ENCODE measurements at places on chromosomes 4 and X.

DNA sequence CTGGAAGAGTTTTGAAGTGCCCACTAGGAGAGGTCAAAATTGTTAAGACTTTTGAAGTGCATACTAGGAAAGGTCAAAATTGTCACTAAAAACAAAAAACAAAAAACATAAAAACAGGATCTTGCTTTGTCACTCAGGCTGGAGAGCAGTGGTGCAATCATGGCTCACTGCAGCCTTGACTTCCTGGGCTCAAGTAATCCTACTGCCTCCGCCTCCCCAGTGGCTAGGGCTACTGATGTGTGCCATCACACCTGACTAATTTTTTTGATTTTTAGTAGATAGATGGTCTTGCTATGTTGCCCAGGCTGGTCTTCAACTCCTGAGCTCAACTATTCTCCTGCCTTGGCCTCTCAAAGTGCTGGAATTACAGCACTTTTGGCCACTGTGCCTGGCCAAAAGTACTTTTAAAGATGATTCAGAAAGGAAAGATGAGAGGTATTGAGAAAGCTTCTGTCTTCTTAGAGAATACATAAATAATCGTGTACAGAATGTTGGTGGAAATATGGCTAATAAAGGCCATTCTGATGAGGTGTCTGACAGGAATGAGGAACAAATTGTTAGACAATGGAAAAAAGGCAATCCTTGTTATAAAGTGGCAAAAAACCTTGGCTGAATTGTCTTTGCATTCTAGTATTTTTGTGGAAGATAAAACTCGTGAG is 43.3 kb upstream of the STX18 start:
- DNase-seq: no peak

DNA sequence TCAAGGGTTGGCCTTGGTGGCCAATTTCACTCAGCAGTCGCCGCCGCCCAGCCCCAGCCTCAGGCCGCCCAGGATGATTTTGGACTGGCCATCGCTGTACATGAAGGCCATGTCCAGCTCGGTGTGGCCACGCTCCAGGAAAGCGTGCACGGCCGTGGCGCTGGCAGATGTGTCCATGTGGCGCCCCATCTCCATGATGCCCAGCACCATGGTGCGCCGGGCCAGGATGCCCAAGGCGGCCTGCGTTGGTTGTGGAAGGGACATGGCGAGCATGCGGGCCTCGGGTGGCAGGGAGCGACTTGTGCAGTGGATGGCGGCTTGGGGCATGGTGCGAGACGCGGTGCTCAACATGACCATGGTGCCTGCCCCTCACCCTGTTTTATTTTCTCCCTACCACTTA is 55.4 kb downstream of the ZCCHC12 start:
- no peak for DNase-seq

GRCh38 chrX:599837-600715 is 30.5 kb upstream of the SHOX start:
- no peak for DNase-seq

DNA sequence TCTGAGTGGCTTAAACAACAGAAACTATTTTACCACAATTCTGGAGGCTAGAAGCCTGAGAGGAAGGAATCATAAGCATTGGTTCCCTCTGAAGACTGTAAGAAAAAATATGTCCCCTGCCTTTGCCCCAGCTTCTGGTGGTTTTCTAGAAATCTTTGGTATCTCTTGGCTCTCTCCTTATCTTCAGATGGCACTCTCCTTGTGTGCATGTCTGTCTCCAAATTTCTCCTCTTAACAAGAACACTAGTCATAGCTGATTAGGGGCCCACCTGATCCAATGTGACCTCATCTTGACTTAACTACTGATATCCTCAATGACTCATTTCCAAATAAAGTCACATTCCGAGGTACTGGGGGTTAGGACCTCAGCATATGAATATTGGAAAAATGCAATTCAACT is 635.0 kb upstream of the NR3C2 start:
- no peak for DNase-seq

GRCh38 chrX:152157042-152157441 is 18.7 kb upstream of the MAGEA10 start:
- no peak for DNase-seq

DNA sequence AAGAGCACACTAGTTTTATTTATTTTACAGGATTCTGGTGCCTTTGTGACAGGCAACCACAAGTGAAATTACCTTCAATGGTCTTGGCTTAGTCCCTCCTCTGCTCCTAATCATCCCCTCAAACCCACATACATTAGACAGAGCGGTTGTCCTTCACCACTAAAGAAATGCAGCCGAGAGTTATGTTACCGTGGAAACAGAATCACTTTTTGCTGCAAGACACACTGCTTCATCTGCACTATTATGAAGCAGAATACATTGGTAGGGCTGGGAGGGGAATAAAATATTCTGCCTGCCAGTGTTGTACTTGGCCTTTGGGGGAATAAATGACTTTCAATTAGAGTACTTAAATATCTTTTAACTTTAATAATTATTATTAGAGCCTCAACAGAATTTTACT is 75.2 kb downstream of the ARHGEF38 start:
- no peak for DNase-seq

- no peak for DNase-seq
Observed at GRCh38 chr4:71765350-71765749, 18.5 kb downstream of the GC start.

DNA sequence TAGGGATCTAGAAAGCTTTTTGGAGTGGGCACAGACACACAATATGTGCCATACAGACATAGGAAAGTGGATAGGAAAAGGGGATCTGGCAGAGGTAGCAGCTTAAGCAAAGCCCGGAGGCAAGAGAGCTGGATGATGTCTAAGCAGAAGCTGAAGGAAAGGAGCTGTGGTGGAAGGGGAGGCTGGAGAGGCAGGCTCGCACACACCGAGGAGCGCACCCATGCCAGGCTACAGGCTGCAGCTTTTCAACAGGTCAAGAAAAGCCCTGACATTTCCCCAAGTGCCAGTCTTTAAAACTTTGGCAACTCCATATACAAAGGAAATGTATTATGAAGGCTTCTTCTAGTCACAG is 67.4 kb downstream of the SOWAHB start:
- no peak for DNase-seq

DNA sequence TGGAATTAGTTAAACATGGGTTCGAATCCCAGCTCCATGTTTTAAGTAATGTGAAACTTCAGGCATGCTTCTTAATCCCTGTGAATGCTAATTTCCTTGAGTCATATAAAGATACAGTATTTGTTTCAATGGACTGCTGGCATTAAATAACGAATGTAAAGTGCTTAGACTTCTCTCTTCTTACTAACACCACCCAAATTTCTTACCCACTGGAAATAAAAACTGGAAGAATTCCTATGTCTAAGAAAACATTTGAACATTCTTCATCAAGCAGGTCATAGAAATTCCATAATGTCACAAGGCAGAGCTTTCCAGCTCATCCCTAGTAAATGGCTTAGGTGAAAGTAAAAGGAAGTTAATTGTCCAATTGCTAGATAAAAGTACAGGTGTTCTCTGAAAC is 172.5 kb downstream of the ANK2 start:
- no peak for DNase-seq

- DNase-seq: no peak
Observed at GRCh38 chr4:183195534-183195933, 96.5 kb downstream of the WWC2 start.

DNA sequence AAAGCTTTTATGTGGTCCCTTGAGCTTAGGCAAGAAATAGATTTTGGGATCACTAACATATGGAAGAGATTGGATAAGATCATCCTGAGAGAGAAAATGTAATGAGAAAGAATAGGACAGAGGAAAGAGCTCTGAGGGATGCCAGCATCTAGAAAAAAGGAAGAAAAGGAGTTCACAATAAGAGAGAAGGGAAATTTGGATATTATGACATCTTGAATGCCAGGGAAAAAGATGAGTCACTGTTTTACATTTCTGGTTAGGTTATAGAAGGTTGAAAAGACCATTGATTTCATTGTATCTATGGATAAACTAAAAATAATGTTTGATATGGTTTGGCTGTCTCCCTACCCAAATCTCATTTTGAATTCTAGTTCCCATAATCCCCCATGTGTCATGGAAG is 208.5 kb downstream of the MAD2L1 start:
- no peak for DNase-seq

GRCh38 chr4:185305979-185306442 is 89.7 kb downstream of the LRP2BP start:
- no peak for DNase-seq

GRCh38 chr4:98430708-98431403 is 169.7 kb downstream of the RAP1GDS1 start:
- no peak for DNase-seq

DNA sequence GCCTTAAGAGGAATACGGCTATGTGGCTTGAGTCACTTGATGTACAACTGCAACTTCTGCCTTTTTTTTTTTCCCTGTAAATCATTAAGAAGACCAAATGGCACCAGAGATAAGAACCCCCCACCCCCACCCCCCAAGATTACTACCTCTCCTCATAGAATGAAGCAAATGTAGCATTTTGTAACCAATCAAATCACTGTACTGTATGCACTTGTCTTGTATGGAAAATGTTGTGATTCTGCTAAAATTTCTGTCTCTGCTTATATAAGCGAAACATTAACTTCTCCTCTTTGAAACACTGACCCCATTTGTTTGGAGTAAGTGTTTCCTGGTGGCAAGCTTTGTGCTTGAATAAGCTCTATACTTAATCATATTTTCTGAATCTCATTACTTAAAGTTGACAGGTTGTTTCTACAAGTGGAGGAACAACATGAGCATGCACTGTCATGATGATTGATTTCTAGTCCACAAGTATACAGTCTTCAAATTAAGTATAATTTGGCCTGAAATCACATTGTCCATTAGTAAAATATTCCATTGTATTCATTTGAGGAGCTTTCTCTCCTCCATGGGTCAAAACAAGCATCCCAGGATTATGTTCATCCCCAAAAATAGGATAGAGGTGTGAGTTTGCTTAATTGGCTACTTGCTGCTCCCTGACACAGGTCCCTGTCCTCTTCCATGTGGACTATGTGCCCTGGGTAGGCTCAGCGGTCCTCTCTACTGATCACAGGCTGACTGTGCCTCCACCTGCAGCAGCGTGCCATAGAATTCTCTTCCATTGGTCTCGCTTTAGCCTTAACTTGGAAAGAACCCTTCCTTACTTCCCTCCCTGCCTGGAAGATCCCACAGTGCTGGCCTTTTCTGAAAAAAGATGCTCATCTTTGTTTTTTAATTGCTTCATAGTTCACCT is 104.0 kb upstream of the BMP2K start:
- no peak for DNase-seq

GRCh38 chr4:55086578-55086977 is 38.8 kb downstream of the KDR start:
- DNase-seq: no peak

GRCh38 chr4:127479031-127479622 is 153.6 kb upstream of the INTU start:
- no peak for DNase-seq

GRCh38 chr4:75844151-75844662 is 58.0 kb downstream of the PPEF2 start:
- DNase-seq: no peak

- DNase-seq: no peak
Observed at GRCh38 chr4:85833302-85833701, 358.4 kb downstream of the ARHGAP24 start.

- no peak for DNase-seq
Observed at GRCh38 chrX:48451708-48452107, 18.4 kb downstream of the SLC38A5 start.

DNA sequence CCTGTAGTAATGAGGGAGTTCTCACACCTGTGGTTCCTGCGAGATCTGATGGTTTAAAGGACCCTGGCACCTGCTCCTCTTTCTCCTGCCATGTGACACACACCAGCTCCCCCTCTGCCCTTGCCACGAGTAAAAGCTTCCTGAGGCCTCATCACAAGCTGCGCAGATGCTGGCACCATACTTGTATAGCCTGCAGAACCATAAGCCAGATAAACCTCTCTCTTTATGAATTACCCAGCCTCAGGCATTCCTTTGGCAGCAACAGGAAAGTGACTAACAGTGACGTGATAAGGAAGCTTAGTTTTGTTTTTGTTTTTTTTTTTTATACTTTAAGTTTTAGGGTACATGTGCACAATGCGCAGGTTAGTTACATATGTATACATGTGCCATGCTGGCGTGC is 130.9 kb downstream of the AFAP1 start:
- DNase-seq: no peak

GRCh38 chr4:124386648-124387047 is 325.9 kb downstream of the ANKRD50 start:
- DNase-seq: no peak

DNA sequence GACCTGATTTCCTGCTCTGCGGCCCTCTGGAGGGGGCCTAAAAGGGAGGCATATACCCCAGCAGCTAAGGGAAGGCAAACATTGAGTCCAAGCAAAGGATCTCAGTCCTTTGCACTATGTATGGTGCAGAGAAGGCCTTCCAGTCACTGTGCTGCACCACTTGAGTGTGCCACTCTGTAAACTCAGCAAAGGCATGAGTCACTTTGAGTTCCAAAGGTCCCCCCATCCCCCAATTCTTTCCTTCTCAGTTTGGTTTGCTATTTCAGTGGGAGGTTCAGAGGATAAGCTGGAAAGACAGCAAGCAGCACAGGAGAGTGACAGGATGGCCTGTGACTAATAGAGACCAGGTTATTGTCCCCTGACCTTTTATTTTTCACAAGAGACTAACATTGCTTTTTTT is 131.3 kb downstream of the FHDC1 start:
- no peak for DNase-seq

DNA sequence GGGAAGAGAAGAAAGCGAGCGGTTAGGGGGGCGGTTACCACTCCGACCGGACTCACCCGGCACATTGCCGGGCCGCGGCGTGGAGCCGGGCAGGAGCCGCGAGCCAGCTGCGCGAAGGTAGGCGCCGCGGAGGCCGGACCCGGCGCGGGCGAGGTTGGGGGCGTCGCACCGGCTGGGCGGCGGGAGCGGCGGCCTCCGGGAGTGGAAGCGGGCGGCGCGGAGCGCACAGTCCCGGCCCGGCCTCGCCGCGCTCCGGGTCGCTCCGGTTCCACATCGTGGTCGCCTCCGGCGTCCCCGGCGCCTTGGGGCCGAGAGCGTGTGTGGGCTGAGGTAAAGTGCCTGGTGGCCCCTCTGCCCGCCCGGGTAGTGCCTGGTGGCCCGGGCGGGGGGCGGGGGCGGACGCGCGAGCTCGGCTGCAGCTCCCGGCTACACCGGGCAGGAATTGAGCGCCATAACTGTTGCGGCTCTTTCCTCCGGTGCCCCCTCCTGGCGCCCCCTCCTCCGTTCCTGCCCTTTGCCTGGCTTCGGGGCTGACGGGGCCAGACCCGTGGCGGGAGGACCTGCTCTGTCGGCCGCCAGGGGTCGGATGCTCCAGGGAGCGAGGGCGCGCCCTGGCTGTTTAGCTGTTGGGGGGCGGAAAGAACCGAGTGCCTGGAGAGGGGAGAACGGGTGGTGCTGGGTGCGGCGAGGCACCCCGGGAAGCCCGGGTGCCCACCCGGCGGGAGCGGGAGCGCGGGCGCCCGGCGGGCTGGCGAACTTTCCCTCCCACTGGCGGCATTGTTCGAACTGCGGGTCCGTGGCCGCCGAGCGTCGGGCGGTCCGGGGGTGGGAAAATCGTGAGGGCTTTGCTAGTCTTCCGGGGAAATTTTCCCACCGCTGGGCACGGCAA is 626 bp downstream of the JADE3 start:
- peak; percentile 45 for DNase-seq
